Hematopoietic multipotent progenitor cell treated with erythropoietin and hydrocortisone succinate and interleukin-3 and kit ligand, for 8 days (in vitro differentiated cells): ENCODE measurements at places on chromosomes 2 and 18.

- peak; percentile 75 for DNase-seq
Observed at GRCh38 chr2:76599732-76600368, 889.1 kb upstream of the GCFC2 start.

DNA sequence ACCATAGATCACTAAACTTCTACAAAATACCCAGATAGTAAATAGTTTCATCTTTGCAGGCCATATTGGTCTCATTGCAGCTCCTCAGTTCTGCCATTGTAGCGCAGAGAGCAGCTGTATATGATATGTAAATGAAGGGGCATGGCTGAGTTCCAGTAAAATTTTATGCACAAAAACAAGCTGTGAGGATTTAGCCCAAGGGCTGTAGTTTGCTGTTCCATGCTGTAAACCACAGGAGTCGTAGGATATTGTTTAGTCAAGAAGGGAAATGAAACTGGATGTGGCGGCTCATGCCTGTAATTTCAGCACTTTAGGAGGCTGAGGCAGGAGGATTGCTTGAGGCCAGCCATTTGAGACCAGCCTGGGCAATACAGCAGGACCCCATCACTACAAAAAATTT lies 83.0 kb downstream of the MGAT5 start:
- no peak for DNase-seq

- no peak for DNase-seq
Observed at GRCh38 chr2:152615177-152615576, 102.1 kb downstream of the PRPF40A start.

DNA sequence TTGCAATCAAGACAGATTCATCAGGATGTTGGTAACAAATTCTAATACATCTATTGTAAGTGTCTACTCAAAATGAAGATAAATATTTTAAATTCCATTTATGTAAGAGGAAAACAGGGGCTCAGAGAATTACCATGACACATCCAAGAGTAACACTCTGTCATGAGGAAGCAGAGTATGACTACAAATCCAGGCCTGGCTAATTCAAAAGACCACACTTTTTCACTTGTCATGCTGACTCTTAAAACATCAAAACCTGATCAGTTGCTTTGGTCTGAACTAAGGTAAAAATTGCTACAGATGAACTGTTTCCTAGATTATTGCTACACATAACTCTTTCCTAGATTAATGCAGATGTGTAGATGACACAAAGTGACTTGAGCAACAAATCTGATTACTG lies 880.6 kb downstream of the TSN start:
- no peak for DNase-seq

- DNase-seq, result peak; percentile 28
Observed at GRCh38 chr2:97844311-97844859, 131.0 kb downstream of the ZAP70 start.

GRCh38 chr2:134411828-134412638 lies 158.2 kb downstream of the MGAT5 start:
- DNase-seq, result peak; percentile 62

DNA sequence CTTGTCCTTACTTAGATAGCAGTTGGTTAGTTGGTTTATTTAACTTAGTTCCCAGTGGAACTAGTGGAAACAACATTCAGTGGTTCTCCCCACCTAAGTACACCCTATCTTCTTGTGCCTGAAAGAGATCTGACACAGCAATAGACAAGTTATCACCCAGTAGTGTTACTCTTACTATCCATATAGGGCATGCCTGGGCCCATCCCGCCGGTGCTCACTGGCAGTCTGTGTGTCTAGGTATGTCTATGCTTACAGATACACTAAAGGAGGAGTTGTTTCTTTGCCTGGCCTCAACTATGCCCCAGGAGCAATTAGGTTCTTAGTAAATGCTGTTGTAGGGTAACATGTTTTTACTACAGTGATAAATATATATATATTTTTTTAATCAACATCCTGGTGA lies 12.0 kb upstream of the NRP2 start:
- DNase-seq, result no peak

DNA sequence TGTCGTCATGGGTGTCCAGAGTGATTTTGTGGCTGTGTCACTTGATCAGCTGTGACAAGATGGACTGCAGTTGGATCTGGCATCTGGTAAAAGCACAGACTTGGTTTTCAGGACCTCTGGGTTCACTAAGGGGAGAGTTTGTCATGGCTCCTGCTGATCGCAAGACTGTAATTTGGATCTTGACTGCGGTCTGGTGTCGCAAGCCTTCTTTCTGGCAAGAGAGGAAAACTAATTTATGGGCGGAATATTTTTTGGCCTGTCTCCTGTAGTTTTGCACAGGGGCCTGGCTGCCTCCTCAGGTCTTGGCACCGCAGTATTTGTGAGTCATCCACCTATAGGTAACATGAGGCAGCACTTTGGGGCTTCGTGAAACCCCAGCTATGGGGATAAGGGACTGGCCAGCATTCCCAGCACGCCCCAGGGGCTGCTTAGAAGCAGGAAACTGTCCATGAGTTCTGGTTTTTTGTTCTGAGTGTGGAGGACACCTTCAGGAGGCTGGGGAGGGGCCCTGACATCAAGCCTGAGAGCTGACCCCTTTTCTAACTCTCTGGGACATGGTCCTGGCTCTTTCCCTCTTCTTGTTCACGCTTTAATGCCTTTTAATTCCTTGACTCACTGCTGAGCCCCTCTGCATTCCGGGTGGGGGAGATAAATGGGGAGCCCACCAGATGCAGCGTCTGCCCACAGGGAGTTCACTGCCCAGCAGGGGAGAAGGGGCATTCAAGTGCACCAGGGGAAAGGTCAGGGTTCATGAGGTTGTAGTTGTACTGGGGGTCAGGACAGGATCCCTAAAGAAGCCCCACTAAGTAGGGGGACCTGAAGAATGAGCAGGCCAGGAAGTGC lies 12.2 kb downstream of the SH3BP4 start:
- DNase-seq, result no peak

- no peak for DNase-seq
Observed at GRCh38 chr2:178764097-178764496, 43.1 kb downstream of the TTN start.

DNA sequence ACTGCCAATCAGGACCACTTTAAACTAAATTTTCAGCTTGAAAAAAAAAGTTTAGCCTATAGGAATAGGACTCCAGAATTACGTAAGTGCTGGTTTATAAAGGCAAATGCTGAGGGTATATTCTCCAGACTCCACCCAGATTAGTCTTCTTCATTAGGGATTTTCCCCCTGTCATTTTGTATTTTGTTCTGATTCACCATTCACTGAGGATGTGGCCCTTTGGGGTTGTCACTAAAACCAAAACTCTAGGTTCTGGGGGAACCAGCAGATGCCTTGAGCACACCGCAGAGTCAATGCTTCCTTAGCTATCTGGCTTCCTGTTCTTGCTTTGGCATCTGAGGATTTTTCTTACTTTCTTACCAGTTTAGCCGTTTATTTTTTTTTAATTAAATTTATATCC lies 10.5 kb downstream of the SCYGR4 start:
- DNase-seq, result no peak

DNA sequence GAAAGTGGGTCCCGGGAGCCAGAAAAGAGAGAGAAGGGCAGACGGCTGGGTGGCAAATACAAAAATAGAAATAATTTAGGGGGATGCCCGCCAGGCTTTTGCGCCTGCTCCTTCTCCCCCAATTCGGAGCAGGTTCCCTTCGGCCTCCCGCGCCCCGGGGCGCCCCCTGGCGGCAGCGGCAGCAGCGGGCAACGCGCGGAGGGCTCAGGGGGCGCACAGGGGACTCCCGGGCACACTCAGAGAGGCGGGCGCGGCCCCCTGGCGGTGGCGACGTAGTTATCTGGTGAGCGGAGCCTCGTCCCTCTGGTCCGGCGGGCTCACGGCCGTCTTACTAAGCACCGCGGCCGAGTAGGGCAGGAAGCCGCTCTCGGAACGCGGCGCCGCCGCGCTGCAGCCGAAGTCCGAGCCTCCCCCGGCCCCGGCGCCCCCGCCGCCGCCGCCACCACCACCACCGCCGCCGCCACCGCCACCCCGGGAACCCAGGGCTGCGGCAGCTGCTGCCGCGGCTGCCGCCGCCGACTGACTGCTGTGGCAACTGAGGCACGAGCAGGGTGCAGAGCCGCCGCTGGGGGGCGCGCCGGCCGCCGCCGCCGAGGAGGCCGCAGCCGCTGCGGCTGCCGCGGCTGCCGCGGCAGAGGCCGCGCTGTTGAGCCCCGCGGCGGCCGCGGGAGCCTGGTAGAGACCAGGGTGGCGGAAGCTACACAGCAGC lies 3.8 kb downstream of the EVX2 start:
- DNase-seq, result peak; percentile 66

DNA sequence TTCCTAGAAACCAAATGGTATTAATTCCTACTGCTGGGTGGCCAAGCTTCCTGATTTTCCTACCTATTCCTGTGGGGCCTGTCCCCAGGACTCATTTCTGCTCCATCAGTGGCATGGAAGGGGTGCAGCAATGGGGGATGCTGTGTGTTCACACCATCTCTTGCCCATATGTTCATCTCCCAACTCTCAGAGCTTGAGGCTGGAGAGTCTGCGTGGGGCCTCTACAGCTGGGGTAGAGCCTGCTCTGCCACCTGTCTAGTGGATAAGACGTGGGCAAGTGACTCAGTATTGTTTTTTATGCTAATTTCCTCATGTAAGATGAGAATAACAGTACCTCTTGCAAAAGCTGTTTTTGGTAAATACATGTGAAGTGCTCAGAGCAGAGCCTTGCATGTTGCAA lies 149.8 kb downstream of the ACTR3 start:
- DNase-seq, result no peak
